Nephron progenitor cell (in vitro differentiated cells): ENCODE measurements at places on chromosomes 16 and 17.
A peak's percentile ranks its signal among the peaks of the same experiment; 100 is the strongest.

DNA sequence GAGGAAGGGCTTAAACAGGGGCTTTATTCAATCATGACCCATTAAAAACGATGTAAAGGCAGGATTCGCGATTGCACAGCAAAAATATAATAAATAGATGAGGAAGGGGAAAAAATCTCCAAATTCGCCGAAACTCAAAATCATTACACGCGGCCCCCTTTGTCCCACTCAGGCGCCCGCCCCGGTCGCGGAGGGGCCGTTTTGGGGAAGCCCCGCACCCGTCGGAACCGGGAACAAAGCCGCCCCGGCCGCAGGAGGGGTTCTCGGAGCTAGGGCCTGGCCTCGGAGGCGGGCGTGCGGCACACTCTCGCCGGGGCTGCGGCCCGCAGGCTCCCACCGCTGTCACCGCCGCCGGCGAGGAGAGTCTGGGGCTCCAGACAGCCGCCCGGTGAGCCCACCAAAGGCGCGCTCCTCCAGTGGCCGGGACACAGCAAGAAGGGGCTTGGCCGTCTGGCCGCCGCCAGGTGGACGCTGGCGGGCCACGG is 521 bp downstream of the C16orf87 start:
- H3K36me3 ChIP-seq = no peaks in the 10 kb centered on the region
- H3K4me3 ChIP-seq = peak overlapping the region; percentile 98
- peaks cover 29% of the 10 kb centered on the region for H3K4me1 ChIP-seq
- H3K27ac ChIP-seq = peak overlapping the region; percentile 98
- no peak for DNase-seq

- no peak for DNase-seq
- peaks cover 19% of the 10 kb centered on the region for H3K4me1 ChIP-seq
- peaks cover 72% of the 10 kb centered on the region for H3K36me3 ChIP-seq
These were observed 87.1 kb downstream of the CYTH1 start for GRCh38 chr17:78694805-78695531.

DNA sequence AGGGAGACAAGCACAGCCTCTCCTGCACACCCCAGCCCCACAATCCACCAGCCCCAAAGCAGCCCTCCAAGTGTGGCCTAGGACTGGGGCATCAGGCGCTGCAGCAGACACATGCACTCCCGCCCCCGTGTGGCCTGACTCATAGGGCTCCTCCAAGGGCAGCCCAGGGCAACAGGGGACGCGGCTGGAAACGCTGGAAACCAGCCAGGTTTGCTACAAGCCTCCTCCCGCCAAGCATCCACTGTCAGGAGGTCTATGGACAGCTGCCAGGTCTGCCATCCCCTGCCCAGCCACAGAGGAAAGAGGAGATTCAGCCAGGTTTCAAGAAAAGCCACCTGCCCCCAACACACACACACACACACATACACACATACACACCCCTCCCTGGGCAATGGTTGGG is 25.8 kb downstream of the SRCIN1 start:
- H3K27me3 ChIP-seq = peaks cover 80% of the 10 kb centered on the region
- DNase-seq = peak; percentile 49
- H3K36me3 ChIP-seq = no peaks in the 10 kb centered on the region
- no peak overlapping the region for H3K27ac ChIP-seq

- peak; percentile 33 for DNase-seq
- H3K4me3 ChIP-seq = no peak overlapping the region
- peaks cover 82% of the 10 kb centered on the region for H3K27me3 ChIP-seq
- H3K36me3 ChIP-seq = no peaks in the 10 kb centered on the region
- peaks cover 47% of the 10 kb centered on the region for H3K4me1 ChIP-seq
These were observed 192.3 kb upstream of the FOXF1 start for GRCh38 chr16:86317813-86318650.

GRCh38 chr16:3101841-3102470 is 2.9 kb upstream of the ZSCAN10 start:
- peak overlapping the region; percentile 89 for H3K27ac ChIP-seq
- no peak for DNase-seq
- H3K4me3 ChIP-seq = peak overlapping the region; percentile 7
